ENCODE measurements at places on chromosomes 3 and 15.
A peak's percentile ranks its signal among the peaks of the same experiment; 100 is the strongest.

- DNase-seq = no peak
Measured at GRCh38 chr3:138450181-138450580, 15.8 kb downstream of the ESYT3 start.

- DNase-seq = no peak
Measured at GRCh38 chr3:31356941-31357340, 175.8 kb upstream of the STT3B start.

- DNase-seq = no peak
Measured at GRCh38 chr3:32082721-32083120, 23.7 kb upstream of the GPD1L start.

DNA sequence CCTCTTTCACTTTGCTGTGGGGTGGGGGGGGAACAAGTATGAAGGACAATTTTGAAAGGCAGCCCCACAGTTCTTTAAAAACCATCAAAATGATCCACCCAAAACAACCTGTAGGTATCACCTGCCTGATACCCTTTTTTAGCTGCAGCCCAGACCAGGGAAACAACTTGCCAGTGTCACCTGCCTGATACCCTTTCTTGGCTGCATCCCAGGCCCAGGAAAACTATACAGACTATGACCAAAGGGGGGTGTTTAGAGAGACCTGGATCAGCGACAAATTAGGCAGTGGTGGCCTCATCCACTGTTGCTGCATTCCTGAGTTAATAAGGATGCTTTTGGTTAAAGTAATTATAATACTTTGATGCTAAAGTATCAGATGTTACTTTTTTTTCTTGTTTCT lies 122.0 kb downstream of the VPS13C start:
- no peak for DNase-seq

- no peak for DNase-seq
Measured at GRCh38 chr3:127894481-127894880, 20.6 kb upstream of the KBTBD12 start.

DNA sequence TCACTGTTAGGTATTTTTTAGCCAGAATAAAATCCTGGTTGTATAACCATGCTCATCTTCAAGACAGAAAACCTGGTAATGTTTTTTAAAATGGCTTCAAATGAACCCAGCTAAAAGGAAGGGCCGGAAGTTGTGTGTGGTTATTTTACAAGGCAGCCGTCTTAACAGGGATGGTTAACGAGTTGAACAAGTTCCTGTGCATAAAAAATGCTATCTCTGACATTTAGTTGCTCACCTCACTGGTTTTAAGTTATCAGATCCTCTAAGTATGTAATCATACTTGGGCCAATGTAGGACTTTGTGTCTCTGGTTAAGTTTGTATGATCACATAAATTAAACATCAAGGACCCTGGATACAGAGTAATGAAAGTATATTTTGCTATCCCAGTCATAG lies 2.1 kb downstream of the ATP11B start:
- peak; percentile 71 for DNase-seq

DNA sequence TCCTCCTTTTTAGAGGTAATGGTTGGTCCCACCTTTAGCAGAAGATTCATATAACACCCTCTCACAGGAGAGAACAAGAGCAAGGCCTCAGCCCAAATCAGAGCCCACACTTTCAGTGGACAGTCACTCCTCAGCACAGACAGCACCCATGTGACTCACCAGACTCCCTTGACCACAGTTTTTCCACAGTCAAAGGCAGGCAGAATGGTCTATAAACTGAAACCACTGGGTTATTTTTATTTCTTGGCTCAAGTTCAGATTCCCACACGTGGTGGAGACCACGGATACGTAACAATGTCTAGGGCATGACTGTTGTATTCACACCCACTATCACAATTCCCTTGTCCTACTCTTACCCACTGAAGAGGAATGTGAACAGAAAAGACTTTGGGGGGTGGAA lies 237.8 kb upstream of the UBE2E1 start:
- DNase-seq = no peak

All from natural killer cell treated with Interleukin-12 subunit alpha and Interleukin-12 subunit beta and Interleukin-15 and Interleukin-18, amount 100 ng/mL, for 72 hours (primary cell).